ENCODE measurements at places on chromosomes 11 and 22.

DNA sequence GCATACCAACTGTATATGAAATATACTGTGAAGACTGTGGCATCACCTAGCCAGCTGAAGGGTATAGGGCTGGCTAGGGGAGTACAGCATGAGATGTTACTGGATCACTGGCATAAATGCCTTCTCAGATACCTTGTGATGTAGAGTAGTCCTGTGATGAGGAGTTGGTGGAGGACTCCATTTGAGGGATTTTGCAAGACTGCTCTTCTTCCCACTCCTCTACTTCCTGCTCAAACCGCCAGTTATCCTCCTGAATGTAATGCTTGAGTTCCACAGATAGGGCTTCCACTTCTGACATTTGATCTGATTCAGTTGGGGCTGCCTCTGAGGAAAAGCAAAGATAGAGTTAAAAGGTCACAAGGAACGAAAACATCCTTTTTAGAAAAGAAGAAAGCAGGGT is 29.3 kb downstream of the CLDN25 start:
- DNase-seq, result no peak

GRCh38 chr22:32661737-32662586 is 139.5 kb upstream of the TIMP3 start:
- DNase-seq, result no peak

DNA sequence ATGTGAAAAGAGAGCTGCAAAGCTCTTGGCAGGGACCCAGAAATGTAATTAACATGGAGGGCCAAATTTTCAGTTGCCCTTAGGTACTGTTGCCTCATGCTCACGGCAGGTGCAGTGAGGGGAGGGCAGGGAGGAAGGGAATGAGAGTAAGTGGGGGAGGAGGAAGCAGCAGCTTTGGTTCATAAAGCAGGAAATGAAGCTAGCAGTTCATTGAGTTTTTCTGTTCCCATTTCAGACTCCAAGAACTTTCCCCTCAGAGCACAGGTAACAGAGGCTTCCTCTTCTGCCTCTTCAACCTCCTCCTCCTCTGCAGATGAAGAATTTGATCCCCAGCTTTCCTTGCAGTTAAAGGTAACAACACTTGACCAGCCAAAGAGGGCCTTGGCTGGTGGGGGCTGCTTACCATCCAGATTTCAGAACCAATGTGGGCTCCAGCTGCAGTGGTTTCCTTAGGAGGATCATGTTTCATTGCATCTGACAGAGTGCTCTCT is 57.9 kb upstream of the PARVA start:
- DNase-seq, result peak; percentile 82

- no peak for DNase-seq
Measured at GRCh38 chr11:94662065-94662779, 95.1 kb downstream of the PIWIL4 start.

DNA sequence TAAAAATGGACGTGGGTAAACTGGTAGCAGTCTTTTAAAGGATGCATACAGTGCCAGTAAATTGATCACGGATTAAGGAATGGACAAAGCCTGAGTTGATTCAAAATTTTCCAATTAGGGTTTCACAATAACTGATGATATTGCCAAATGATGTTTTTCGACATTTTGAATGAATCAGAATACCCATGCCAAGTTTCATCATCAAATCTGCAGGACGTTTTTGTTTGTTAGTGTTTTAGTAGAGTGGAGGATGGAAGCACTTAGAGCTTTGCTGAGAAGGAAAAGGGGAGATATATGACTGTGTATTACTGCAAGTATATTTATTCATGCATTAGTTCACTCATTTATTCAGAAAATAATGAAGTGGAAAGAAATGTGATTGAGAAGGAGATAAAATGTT is 78.3 kb downstream of the SLC17A6 start:
- DNase-seq, result no peak

DNA sequence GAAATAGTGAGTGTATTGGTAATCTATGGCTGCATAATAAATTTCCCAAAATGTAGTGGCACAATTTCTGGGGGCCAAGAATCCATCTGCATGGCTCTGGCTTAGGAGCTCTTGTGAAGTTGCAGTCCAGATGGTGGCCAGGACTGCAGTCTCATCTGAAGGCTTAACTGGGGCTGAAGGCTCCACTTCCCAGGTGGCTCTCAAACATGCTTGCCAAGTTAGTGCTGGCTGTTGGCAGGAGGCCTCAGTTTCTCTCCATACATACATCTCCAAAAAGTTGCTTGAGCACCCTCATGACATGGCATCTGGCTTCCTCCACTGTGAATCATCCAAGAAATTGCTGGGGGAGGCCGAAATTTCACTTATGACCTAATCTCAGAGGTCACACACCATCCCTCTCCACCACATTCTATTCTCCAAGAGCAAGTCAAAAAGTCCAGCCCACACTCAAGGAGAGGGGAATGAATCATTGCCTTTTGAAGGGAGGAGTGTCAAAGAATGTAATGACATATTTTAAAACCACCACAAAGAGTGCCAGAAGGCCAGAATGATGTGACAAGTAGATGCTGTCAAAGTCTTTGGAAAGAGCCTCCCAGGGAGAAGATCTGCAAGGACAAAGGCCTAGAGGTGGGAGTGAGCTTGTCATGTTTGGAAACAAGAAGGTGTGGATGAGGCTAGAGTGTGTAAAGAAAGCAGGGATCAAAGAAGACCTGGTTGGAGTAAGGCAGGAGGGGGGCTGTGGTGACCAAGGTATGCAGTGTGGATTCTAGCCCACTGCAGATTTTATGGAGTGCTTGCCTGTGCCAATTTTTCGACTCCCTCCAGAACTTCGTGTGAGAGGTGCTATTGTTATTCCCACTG is 566.2 kb downstream of the MIAT start:
- no peak for DNase-seq

DNA sequence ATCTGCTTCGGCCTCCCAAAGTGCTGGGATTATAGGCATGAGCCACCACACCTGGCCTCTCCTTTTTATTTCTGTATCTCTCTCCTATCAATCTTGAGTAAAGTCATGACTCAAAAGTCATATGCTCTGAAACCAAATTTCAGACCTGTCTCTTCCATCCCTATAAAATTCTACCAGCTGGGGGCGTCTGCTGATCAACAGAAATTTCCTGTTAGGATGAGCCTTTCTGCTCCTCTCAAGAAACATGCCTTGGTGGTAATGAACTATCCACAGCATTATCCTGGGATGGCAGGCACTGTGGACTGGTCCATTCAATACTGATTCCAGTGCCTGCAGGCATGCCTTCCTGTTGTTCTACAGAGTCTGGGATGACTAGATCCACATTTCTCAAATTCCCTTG is 472.6 kb downstream of the NELL1 start:
- DNase-seq, result no peak

- DNase-seq, result no peak
Measured at GRCh38 chr22:25197340-25197739, 2.3 kb upstream of the CRYBB3 start.

DNA sequence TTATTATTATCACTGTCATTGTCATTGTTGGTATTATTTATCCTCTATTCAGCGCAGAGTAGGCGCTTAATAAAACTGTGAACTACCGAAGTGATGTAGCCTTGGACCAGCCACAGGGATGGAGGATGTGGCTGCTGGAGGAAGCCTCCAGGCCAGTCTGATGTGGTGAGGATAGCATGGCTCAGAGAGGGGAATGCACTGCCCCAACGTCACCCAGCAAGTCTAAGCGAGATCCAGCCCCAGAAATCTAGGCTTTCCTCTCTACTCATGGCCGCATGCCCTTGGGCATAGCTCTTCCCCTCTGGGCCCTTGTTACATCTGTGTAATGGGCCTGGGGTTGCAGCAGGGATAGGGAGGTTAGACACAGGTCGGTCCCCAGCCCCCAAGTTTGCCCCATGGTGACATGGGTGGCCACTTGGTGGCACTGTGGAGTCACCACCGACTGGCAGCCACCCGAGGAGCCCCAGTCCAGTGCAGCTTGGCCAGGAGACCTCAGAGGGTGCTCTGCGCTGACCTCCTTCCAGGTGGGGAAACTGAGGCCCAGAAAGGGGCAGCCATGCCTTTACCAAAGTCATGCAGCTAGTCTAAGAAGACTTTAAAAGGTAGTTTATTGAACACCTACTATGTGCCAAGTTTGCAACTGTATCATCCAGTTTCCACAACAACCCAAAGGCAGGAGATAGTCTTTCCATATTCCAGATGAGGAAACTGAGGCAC is 395.7 kb downstream of the MN1 start:
- DNase-seq, result no peak

DNA sequence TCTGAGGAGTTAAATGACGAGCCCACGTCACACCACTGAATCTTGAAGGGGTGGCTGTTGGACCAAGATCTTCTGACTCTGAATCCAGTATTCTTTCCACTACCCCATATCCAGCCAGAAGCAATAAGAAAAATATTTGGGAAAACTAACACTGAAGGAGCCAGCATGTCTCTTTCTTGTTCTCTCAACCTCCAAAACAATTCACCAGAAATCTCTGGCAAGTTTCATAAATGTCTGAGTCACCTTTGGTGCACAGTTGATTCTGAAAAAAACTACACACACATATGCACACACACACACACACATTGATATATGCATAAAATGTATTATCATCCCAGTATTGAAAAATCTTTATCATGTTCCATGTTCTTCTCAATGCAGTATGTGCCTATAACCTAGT is 104.3 kb upstream of the BLID start:
- DNase-seq, result no peak

DNA sequence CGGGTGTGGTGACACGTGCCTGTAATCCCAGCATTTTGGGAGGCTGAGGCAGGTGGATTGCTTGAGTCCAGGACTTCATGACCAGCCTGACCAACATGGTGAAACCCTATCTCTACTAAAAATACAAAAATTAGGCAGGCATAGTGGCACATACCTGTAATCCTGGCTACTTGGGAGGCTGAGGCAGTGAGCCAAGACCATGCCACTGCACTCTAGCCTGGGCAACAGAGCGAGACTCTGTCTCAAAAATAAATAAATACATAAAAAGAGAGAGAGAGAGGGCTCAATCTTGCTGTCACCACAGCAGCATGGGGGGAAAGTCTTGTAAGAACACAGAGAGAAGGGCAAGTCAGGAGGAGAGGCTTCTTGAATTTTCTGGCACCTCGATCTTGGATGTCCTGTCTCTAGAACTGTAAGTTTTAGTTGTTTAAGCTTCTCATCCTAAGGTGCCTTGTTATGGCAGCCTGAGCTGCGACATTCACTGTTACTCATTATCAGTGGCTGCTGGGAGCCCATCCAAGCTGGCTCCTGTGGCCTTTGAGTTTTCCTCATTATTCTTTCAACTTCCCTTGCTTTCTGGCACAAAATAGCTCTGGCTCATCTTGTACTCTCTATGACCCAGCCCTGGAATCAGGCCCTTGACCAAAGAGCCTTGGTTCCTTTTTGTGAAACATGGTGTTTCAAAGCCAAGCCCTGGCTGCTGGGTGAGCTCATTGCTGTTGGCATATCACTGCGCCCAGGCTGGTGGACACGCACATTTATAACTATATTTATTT is 8.0 kb upstream of the PSMC3 start:
- no peak for DNase-seq

DNA sequence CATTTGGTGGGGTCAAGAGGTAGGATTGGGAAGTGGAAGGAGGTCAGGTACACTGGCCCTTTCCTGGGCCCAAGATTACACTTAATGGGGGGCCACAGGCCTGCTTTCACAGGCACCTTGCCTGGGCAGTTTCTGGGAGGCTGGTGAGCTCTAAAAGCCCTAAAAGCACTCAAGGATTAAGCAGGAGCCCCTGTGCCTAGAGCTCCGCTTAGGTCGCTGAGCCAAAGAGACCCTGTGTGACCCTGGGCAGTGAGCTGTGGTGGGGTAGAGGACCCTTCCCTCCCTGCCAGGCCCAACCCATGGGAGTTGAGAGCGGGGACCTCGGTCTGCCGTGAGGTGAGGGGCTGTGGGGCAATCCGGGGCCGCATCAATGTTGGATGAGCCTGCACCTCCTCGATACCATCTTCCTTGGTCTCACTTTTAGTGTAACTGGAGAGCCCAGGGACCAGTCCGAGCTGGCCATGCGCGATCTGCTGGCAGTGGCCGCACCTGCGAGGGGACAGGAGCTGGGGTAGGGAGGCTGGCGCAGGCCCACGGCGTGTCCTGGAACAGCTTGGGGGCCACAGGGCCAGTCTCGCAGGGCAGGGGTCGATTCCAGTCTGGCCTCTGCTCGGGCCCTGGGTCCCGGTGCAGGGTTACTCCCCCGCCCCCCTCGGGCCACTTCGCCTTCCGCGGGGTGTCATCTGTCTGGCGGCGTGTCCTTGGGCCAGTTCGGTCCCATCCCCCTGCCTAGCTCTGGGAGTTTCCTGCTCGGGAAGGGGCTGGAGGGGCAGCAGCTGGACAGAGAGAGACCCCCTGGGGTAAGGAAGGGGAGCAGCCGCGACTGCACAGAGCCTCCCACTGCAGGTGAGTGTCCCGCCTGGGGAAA is 44.3 kb downstream of the EIF3F start:
- no peak for DNase-seq

GRCh38 chr11:63907063-63907462 is 9.9 kb downstream of the RCOR2 start:
- no peak for DNase-seq

DNA sequence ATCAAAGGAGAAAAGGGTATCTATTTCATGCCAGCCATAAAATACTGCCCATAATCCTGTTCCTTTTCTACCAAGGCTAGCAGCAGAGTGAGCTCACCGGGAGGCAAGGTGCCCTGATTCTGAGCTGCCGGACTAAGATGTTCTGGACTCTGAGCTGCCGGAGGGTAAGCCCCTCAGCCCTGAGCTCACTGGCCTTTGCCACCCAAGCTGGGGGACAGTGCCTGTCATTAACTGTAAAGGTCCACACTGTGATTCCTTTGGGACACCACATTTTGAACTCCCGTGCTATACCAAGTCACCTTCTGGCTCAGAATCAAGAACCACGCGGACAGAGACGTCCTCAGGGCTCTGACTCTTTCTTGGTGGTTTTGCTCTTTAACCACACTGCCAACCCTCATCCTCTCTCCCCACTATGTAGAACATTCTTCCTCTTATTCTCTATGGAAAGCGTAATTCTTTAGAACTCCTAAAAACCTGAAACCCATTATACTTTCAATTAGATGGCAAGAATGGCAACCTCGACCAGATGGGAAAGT is 88.4 kb upstream of the BID start:
- no peak for DNase-seq

GRCh38 chr11:41955066-41955465 is 495.6 kb upstream of the LRRC4C start:
- no peak for DNase-seq

- no peak for DNase-seq
Measured at GRCh38 chr11:110069158-110069737, 23.9 kb upstream of the ZC3H12C start.

DNA sequence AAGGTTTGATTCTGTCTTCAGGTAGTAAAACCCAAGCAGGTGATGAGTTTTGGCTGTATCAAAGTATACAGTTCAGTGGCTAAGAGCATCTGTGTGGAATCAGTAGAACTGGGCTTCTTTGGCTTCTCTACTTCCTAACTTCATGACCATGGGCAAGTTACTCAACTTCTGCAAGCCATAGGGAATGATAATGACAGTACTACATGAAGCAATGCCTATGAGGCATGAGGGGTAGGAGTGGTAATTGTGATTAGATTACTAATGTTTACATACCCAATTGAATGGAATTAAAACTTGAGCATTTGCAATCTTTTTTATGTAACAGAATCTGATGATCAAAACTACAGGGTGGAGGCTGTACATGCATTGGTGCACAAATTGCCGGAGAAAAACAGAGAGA is 164.3 kb downstream of the PGR start:
- DNase-seq, result no peak
